ENCODE measurements at places on chromosomes 5 and 9.

DNA sequence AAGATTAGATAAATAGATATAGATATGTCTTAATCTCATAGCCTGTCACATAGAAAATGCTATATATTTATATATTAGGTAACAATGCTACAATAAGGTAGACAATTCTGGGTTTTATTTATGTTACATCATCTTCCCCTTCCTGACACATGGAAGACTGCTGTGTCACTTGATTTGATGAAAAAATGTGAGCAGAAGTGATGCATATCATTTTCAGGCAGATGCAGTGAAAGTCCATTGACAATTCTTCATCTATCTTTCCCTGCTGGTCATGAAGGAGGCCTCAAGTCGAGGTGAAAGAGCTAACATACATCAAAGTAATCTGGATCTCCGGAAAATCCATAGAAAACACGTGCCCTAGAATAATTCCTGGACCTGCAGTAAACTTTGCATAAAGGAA, 57.8 kb upstream of the CHD1 start:
- no peak for DNase-seq

GRCh38 chr5:78287833-78288232, 6.7 kb downstream of the AP3B1 start:
- peak; percentile 86 for DNase-seq

DNA sequence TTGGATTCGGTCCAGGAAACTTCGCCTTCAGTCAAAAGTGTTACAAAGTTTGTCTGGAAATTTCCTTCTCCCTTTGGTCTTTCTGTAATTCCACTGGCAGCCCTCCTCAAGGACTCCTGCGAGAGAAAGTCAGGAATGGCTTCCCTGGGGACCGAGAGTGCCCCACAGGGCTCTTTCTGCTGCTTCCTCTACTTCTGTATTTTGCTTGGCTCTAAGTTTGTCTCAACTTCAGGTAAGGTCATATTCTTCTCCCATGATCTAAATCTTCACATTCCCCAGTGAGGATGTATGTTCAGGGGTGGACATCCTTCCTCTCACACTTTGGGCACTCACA, 10.3 kb upstream of the RIOK2 start:
- no peak for DNase-seq

- DNase-seq: peak; percentile 79
Observed at GRCh38 chr9:130770679-130771442, 64.2 kb upstream of the ABL1 start.

DNA sequence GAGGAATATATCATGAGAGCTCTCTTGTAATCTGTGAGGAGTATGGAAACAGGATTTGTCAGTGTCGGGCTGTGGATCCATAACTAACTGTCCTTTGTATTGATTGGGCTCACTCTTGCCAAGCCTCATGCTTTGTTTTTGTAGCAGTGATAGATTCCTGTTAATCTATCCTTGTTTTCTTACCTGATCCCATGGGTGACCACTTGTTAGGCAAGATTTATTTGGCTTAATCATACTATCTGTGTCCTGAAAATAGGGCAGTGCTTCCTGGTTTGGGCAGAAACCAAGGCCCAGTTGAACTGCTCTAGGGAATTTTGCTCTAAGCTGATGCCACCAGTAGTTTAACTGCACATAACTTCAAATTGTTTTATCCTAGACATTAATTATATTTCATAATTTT, 6.1 kb downstream of the NDFIP1 start:
- no peak for DNase-seq

- DNase-seq: peak; percentile 43
Observed at GRCh38 chr5:87147441-87147840, 120.2 kb upstream of the RASA1 start.

DNA sequence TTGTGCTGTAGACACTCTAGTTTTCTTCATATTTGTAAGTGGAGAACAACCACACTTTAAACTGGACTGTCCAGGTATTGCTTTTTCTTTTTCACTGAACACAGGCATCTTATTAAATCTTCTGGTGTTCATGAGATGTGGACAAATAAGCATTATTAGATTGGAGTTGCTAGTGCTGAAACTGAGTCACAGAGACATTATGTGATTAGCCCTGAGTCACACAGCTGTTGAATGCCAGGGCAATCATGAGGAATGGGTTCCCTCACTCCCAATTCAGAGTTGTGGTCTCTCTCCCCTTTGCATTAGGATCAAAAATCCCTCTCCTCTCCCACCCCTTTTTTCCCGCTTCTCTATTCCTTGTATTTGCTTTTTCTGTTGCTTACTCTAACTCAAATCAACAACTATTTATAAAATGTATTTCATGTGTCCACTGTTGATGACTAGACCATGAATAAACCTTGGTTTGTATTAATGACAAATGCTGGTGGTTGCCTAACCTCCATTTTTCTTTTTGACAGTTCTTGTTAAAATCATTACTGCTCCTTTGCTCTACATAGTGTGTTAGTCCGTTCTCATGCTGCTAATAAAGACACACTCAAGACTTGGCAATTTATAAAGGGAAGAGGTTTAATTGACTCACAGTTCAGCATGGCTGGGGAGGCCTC, 738.2 kb downstream of the BRINP1 start:
- DNase-seq: no peak

DNA sequence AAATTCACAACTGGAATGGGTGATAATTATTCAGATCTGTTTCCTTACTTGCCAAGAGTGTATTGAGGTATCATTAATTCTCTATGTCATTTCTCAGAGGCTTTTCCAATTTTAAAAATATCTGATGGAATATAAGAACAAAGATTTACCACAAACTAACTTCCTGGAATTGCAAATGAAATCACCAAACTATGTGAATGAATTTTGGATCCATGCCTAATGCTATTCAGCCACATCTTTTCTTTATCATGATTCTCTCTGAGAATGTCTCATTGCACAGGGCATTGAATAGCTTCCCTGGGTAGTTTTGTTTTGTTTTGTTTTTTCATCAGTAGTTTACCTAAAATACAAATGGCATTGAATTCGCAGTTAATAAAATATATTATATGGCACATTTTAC, 146.9 kb upstream of the FBN2 start:
- DNase-seq: peak; percentile 79

DNA sequence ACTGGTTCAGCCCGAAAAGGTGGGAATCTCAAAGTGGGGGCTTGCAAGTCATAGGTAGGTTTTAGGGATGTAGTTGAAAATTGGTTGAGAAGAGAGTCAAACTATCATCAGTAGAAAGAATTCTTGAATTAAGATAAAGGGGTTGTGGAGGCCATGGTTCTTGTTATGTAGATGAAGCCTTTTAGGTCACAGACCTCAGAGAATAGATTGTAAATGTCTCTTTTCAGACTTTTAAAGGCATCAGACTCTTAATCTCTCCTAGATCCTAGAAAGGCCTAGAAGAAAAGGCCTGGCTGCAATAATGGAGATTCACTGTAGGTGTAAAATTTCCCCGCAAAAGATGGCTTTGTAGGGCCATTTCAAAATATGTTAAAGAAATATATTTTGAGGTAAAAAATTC, 96.4 kb downstream of the PSAT1 start:
- no peak for DNase-seq

DNA sequence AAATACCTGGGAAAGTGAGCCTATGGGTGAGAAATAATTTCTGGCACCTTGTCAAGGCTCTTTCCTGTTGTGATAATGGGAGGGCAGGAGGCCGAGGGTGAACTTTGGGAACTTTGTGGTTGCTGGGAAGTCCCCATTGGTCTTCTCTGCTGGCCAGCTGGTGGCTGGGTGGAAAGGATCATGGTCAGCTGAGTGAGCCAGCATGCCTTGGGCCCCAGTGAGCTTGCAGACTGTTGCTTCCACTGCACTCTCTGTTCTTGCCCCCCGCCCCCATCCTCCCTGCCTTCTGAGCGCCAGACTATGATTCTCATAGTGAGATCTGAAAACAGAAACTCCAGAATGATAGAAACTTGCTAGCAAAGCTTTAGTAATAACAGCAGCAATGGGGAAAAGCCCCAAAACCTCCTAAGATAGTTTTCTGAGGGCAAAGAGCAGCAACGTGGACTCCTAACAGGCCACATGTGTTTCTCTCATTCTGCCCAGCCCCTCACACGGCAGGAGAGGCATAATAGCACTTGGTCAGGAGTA, 139.2 kb upstream of the SMARCA2 start:
- no peak for DNase-seq

DNA sequence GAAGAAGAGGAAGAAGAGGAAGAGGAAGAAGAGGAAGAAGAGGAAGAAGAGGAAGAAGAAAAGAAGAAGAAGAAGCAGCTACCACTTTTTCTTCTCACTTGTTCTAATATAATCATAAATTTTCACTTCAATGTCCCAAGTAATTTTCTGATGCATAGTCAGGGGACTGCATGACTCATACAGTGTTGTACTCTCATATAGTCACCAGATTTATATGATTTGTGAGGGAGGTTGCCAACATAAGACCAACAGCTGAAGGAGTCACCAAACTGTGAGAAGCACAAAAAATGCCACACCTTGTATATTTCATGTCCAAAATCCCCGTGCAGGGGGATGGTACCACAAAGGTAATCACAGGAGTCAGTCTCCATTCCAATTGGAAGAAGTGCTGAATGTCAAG, 32.7 kb upstream of the DMRTA1 start:
- DNase-seq: no peak

DNA sequence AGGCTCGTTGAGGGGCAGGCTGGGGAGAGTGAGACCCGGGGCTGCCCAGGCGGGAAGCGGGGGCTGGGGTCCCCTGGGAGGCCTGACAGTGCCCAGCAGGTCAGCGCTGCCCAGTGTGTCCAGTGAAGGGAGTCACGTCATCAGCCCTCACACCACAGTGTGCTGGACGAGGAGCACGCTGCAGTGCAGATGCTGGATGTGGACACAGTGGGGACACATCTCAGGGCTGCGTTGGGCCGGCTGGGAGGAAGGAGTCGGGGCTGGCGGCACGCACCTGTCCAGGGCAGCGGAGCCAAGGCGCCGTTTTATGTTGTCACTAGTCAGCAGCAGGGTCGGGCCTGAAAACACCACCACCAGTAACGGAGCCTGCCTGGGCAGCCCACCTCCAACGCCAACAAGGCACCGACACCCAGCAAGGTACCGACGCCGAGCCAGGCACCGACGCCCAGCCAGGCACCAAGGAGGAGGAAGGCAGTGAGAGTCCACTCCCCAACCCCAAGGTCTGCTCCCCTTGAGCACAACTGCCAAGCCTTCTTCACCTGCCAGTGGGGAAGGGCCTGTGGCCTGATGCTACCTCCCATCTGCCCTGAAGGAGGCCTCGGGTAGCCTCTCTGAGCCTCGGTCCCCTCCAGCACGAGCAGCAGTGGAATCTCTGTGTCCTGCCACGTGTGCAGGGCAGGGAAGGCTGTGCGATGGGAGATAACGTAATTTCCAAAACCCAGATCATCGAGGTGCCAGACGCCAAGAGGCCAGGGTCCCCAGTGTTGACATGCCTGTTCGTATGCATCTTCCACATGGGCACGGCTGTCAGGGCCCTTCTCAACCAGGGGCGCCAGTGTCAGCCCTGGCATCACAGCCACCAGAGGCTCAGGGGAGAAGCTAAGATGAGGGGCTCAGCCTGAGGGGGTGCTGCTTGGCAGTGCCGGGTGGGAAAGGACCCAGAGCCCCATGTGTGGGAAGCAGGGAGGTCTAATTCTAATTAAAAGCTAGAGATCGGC, 21.9 kb upstream of the NSMF start:
- no peak for DNase-seq

GRCh38 chr9:72362680-72363139, 2.3 kb downstream of the ZFAND5 start:
- DNase-seq: peak; percentile 78

DNA sequence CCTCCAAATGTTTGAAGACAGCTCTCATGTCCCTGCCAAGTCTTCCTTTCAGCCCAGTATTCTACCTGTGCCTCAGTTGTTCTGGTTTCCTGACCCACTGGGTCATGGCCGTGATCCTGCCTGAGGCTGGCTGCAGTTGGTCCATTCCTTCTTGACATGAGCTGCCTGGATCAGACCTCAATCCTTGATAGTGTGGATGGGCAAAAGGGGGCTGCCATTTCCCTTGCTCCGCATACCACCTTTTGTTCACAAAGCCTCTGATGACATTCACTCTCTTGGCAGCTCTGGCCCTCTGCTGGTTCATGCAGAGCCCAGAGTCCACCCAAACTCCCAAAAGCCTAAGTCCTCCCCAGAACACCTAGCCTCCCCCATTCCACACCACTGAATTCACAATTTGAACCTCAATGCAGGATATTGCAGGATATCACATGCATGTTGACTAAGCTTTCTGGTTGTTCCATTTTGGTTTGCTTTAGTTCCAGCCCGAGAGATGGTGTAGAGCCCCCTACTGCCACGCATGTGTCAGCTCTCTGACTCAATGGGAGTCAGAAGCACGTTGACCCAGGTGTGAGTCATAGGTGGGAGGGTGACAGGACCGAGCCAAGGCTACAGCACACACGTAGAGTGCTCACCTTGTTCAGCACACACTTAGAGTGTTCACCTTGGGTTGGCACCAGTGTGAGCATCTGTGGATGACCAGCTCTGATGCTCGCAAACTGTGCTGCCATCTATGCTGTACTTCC, 137.2 kb downstream of the MTX3 start:
- DNase-seq: peak; percentile 34

- DNase-seq: no peak
Observed at GRCh38 chr5:18797222-18797621, 1163.0 kb downstream of the TAF11L14 start.
